Spinal cord (tissue), 10 donors: ENCODE measurements at places on chromosomes 5 and 9. TPM values are rescaled to one million over a fixed set of nuclear protein-coding genes. Genes with fewer than 3 reads are reported as not detected.

The LHX3 gene
- not detected for total RNA-seq

DNA sequence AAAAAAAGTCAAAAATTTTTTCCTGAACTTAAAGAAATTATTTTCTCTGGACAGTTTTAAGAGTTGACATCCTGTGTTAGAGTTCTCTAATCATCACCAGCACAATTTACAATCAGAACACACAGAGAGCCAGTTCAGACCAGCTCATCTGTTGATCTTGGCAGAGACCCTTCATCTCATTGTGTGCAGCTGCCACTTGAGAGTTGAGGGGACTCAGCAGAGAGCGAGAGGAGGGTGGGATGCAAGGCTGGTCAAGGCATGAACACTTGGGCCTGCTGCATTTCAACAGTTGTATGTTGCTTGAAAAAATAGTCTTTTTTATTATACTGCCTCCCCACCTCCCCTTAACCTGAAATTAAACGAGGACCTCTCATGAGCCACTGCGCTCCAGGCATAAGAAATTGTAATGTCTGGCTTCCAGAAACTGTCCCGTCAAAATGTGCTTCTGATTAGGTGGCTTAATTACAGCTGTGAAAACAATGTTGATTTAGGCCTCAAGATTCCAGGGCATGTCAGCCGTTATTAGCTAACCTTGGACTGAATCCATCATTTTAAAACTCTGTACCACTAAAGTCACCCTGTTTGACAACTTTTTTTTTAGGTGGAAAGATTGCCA lies 383.6 kb downstream of the CCDC171 start:
- DNase-seq, result peak; percentile 79

DNA sequence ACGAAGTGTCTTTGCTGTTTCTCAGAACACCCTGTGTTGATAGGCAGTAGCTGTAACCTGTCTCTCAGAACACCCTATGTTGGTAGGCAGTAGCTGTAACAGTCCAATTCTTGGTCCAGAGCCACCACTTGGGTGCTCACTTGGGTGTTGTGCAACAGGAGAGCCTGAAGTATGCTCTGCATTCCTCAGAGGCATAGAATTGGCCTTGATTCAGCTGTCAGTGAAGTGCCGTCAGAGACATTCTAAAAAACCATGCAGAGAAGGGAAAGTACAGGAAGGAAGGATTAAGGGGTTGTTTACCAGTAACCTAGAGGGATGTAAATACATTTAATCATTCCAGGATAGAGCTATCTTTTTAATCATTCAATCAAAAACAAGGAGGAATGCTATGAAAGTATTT lies 231.2 kb downstream of the ARRDC3 start:
- DNase-seq, result no peak

The FSD1L gene
- total RNA-seq, result 19.6 TPM

The OSMR gene
- total RNA-seq, result 13.7 TPM

The EGFLAM gene
- 124 TPM for total RNA-seq

DNA sequence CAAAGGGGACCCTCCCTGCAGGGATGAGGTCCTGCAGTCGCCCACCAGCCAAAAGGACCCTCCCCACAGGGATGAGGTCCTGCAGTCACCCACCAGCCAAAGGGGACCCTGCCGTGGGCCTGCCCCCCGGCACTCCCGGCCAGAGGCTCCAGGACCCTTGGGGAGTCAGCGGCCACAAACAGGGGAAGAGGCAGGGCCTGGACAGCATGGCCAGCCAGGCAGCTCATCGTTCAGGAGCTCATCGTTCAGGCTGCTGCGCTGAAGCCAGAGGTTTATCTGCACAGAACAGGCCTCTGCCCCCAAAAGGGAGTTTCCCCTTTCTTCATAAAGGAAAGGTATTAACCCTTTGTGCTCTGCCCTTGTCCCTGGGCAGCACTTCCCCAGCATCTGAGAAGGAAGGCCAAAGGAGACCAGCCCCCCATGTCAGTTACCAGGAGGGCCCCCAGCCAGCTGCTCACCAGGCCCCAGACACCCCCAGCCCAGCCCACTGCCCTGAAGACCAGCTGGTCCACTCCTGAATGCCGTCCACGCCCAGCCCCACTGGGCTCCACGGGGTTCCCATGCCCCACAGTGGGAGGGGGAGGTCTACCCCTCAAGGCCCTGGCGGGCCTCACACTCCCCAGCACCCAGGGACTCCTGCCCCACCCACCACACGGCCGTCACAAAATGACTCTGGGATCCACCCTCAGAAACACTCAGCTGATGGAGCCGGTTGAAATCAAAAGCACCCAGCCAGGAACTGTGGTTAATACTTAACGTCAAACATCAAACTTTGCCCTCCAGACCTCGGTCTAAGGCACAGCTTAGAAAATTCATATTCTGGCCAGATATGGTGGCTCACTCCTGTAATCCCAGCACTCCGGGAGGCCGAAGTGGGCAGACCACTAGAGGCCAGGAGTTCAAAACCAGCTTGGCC lies 6.3 kb downstream of the SLC12A7 start:
- no peak for DNase-seq

DNA sequence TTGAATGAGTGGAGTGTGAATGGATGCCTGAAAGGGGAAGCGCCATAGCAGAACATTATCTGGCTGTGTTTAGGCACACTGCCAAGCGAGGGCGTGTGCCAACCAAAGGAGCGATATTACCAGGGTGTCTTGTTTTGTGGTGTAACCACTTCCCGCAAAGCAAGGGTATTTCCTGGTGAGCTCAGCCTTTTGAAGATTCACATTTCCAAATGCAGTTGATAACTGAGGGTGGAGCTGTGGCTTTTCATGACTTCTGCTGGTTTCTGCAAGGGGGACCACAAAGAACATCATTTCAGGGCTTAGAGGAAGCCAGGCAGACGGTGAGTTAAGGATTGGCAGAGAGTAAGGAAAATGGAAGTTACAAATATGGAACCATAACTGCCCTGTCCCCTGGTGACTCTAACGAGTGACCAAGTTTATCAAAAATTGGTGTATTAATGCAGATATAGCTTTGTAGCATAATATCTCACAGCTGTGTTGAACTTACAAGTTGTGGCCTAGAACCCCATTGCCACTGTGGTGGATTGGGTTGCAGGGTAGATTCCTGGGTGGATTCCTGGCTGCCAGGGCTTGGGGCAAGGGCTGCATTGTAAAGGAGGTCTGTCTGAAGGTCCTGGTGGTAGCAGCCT lies 71.4 kb downstream of the RALGPS1 start:
- DNase-seq, result no peak

DNA sequence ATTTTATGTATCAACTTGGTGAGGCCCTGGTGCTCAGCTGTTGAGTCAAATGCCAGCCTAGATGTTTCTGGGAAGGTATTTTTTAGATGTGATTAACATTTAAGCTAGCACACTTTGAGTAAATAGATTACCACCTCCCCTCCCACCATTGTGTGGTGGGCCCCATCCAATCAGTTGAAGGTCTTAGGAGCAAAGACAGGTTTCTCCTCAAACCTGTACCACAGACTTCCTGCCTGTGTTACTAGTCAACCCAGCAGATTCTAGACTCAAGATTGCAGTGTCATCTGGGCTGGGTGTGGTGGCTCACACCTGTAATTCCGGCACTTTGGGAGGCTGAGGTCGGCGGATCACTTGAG lies 33.8 kb downstream of the MRPL36 start:
- no peak for DNase-seq
